ENCODE measurements at places on chromosomes 1 and 21. TPM values are rescaled to one million over a fixed set of nuclear protein-coding genes. Genes with fewer than 3 reads are reported as not detected.

Gene TPTE
- not detected for total RNA-seq

Gene RTCA
- total RNA-seq: 37.4 TPM

Gene NUP210L
- 0.17 TPM for total RNA-seq

Gene ADAMTS4
- 10.0 TPM for total RNA-seq

Gene ADGRL4
- 83.5 TPM for total RNA-seq

Gene NBPF3
- total RNA-seq: 9.2 TPM

Gene DR1
- 26.5 TPM for total RNA-seq

Gene CAPZB
- 194 TPM for total RNA-seq

Gene FBLIM1
- total RNA-seq: 96.4 TPM

Gene GPR25
- total RNA-seq: not detected

Gene TRPM2
- total RNA-seq: 0.43 TPM

Gene ALX3
- not detected for total RNA-seq

Gene ADAM30
- total RNA-seq: not detected

Gene CD48
- total RNA-seq: not detected

Gene SPRR2G
- total RNA-seq: not detected

Gene CC2D1B
- 19.7 TPM for total RNA-seq

Gene MRPS14
- total RNA-seq: 39.7 TPM

Gene ITLN2
- total RNA-seq: not detected

Gene EVA1B
- total RNA-seq: 89.6 TPM

Gene OR2L13
- total RNA-seq: not detected

Gene MTOR
- 48.4 TPM for total RNA-seq

Gene FCRLA
- not detected for total RNA-seq

Gene FCRLB
- 0.43 TPM for total RNA-seq

Gene SLC44A5
- 8.7 TPM for total RNA-seq

Gene CNR2
- total RNA-seq: not detected

Gene FAM72B
- total RNA-seq: 2.1 TPM

Gene AJAP1
- total RNA-seq: not detected

Gene KRTAP23-1
- not detected for total RNA-seq

Gene BATF3
- 1.1 TPM for total RNA-seq

Gene DNAJC28
- total RNA-seq: 1.8 TPM

Gene FAM20B
- total RNA-seq: 29.0 TPM

Data from dermis lymphatic vessel endothelial cell (primary cell).